ENCODE measurements at places on chromosomes 2 and 18.

- no peak for DNase-seq
Observed at GRCh38 chr2:54290356-54291025, 34.5 kb upstream of the TSPYL6 start.

- no peak for DNase-seq
Observed at GRCh38 chr18:79910563-79911343, 40.7 kb downstream of the SLC66A2 start.

DNA sequence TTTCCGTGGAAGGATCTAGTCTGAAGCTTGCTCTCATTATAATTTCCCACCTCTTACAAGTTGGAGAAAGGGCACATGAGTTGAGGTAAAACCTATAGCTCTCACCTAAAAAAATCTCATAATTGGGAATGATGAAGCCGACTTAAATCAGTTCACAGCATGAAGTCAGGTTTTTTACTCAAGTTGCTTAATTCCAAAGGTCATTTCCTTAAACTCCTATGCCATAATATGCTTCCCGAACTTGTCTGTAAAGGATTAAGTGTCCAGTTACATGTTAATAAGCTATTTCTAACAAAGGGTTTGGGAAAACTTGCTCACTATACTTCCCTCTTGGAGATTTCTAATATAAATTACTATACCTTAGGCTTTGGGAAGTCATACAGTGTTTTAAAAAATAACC, 481.2 kb downstream of the NUP35 start:
- no peak for DNase-seq

DNA sequence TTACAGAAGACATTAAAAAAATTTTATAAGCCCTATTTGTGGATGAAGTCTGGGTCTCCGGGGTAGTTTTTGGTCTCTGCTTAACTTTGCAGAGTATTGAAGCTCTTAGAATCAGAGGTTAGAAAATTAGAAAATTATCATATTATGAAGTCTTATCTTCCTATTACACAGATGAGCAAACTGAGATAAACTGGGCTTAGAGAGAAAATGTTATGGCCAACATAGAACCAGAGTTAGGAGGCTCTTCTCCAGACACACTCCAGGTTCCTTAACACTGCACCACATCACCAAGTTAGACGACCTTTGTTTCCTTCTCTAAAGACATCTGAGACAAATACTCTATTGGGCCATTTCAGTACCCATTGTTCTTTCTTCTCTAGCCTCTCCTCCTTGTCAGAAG, 36.7 kb upstream of the NEB start:
- DNase-seq: no peak

- DNase-seq: no peak
Observed at GRCh38 chr2:181008407-181008806, 28.0 kb downstream of the UBE2E3 start.

- DNase-seq: no peak
Observed at GRCh38 chr18:72107647-72108383, 436.3 kb downstream of the CBLN2 start.

- no peak for DNase-seq
Observed at GRCh38 chr18:63848159-63848558, 39.3 kb upstream of the SERPINB2 start.

DNA sequence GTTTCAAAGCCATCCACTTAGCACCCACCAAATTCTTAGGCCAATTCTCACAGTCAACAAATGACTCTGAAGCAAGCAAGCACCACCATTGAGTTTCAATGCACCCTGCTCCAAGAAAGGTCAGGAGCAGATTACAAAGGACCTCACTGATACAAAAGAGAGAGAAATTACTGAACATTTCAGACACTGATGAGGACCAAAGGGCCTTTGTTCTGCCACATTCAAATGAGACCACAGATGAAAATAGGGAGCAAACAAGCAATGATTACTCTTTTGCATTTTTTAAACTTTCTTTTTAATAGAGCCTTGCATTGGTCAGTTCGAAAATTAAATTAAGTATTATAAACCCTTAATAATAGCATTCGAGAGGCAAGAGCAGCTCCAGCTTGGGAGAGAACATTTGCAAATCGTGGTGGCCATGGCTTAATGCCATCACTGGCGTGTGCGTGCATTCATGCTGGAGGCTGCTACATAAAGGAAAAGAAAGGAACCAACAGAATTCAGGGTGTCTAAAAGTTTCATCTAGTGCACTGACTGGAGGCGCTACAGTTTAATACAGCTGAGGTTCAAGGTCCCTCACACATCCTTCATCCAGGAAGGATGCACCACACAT, 87.5 kb downstream of the KLF7 start:
- DNase-seq: no peak

DNA sequence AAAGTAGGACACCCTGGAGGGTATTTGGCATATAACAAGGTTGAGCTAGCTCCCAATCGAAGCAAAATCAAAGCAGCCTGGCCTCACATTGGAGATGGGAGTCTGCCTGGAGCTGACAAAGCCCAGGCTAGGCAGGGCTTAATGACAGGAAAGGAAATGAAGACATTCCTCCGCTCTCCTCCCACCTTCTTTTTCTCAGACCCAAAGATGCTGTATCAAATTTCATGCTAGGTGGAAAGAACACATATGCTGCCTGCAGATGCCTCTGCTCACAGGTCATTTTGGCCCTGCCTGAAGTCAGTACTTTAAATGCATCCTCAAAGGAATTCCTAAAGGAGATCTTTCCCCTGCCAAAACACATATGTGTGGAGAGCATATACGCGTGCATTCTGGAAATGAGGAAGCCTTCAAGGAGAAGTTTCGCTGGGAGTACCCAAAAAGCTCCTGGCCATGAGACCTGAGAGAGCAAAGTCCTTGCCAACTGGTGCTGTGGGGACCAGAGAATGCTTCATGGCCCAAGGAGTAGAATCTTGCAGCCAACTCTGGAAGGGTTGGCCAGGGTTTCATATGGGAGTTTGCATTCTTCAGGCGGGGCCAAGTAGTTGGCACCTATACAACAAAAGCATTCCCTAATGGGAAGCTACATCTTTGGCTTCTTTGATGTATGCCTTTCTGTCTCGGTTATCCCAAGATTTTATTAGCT, 88.0 kb downstream of the AQP4 start:
- no peak for DNase-seq

- DNase-seq: no peak
Observed at GRCh38 chr2:83844490-83844889, 614.6 kb downstream of the SUCLG1 start.

DNA sequence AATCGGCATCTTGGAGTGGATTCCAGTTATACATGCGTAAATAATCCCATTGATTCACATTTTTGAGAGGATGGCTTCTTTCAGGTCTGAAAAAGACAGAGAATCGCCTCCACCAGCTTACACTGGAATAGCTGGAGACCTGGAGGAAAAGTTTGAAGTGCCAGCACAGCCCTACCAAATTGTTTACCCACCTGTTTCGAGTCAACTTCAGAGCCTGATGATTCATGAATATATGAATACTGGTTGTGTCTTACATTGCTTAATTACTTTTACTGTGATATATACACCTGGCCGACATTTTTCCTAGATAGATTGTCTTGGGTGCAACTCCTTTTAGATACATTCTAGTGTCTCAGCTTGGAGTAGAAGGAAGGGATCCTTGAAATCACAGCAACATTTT, 335 bp upstream of the NCKAP5 start:
- no peak for DNase-seq

- no peak for DNase-seq
Observed at GRCh38 chr2:37652199-37652640, 19.2 kb downstream of the CDC42EP3 start.

GRCh38 chr2:50509852-50510251, 522.1 kb downstream of the NRXN1 start:
- no peak for DNase-seq

DNA sequence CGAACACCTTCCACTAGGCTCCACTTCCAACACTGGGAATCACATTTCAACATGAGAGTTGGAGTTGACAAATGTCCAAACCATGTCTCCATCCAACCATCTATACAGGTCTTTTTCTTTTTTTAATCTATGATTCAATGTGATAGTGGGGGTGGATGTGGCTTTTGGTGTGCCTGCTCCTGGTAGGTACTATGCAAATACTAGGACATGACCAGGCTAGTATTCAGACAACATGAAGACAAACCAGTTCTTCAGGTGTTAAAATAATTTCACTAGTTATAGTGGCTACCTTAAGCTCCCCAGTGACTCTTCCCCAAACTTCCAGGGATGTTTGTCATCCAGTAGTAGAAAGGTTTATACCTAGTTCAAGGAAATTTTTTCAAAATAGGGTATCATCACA, 387.5 kb downstream of the CDH2 start:
- no peak for DNase-seq

- no peak for DNase-seq
Observed at GRCh38 chr18:28805491-28805890, 628.6 kb upstream of the CDH2 start.

- no peak for DNase-seq
Observed at GRCh38 chr2:54818226-54818625, 94.8 kb downstream of the EML6 start.

DNA sequence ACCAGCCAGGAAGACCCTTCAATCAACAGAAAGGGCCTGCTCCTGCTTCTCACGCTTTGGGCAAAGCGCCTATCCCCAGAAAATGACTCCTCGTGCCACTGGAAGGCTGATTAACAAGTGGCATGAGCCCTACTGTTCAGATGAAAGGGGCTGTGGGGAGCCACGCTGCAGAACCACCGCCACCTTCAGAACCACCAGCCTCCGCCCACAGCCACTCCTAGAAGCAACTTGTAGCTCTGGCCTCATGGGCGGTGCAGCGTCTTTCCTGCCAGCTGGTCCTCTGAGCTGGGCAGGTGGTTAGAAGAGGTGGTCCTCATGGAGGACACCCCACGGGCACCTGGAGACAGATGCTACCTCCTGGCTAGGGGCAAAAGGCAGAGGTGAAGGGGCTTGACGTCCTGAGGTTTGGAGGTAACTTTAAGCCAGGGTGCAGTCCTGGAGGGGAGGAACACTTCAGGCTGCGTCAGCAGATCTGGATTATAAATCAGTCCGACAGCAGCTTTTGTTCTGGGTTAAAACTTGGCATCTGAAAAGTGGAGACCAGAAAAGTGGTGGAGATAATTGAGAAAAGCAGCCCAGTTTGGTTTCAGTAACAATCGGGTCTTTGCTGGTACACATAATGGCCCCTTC, 861 bp upstream of the SEMA4C start:
- DNase-seq: peak; percentile 74

- no peak for DNase-seq
Observed at GRCh38 chr2:219596954-219597551, 604 bp upstream of the STK11IP start.

Measured in CD4-positive, alpha-beta T cell treated with Interleukin-4 for 1 hour (primary cell).